ENCODE measurements at places on chromosomes 11 and 22. TPM values are rescaled to one million over a fixed set of nuclear protein-coding genes. Genes with fewer than 3 reads are reported as not detected.
A peak's percentile ranks its signal among the peaks of the same experiment; 100 is the strongest.

TPBGL gene
- total RNA-seq = not detected

DCHS1 gene
- 10.3 TPM for total RNA-seq

KCNQ1OT1 gene
- total RNA-seq = 5.0 TPM

WNT11 gene
- 2.4 TPM for total RNA-seq

APOL3 gene
- total RNA-seq = 8.7 TPM

KRTAP5-8 gene
- 3.2 TPM for total RNA-seq

AGBL2 gene
- total RNA-seq = 3.3 TPM

DNA sequence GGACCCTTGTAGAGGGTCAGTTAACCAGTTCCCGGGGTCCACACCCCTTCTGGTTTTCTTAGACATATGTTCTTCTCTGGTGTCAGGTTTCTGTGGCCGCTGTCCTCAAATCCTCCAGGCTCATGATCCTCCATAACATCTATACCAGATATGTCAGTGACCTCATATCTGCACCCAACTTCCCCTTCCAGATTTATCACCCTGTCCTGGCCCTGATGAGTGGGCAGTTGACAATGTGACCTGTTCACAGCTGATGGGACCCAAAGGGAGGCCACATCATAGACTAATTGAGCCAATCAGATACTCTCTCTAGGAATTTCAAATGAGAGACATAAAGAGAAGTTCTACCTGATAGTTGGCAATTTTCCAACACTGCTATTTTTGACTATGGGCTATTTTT lies 5.1 kb downstream of the DKK3 start:
- no peak overlapping the region for H3K27ac ChIP-seq
- no peak overlapping the region for H3K4me3 ChIP-seq
- no peaks in the 10 kb centered on the region for H3K36me3 ChIP-seq
- peaks cover 4% of the 10 kb centered on the region for H3K4me1 ChIP-seq
- DNase-seq = no peak
- H3K27me3 ChIP-seq = peaks cover 37% of the 10 kb centered on the region

GRCh38 chr11:78248903-78249302 lies 60.2 kb downstream of the USP35 start:
- H3K4me3 ChIP-seq = no peak overlapping the region
- no peak overlapping the region for H3K27ac ChIP-seq
- H3K36me3 ChIP-seq = peaks cover 9% of the 10 kb centered on the region
- no peak for DNase-seq

- H3K27ac ChIP-seq = no peak overlapping the region
- peaks cover 39% of the 10 kb centered on the region for H3K27me3 ChIP-seq
- H3K4me3 ChIP-seq = no peak overlapping the region
- no peak for DNase-seq
These were observed 6.4 kb upstream of the RFPL1 start for GRCh38 chr22:29431986-29432385.

GRCh38 chr22:42286205-42286604 lies 15.8 kb upstream of the TCF20 start:
- peaks cover 20% of the 10 kb centered on the region for H3K27me3 ChIP-seq
- no peak overlapping the region for H3K4me3 ChIP-seq
- H3K27ac ChIP-seq = no peak overlapping the region
- peaks cover 23% of the 10 kb centered on the region for H3K4me1 ChIP-seq

- H3K27me3 ChIP-seq = no peaks in the 10 kb centered on the region
- no peak overlapping the region for H3K4me3 ChIP-seq
- no peak overlapping the region for H3K27ac ChIP-seq
- H3K36me3 ChIP-seq = no peaks in the 10 kb centered on the region
- DNase-seq = no peak
These were observed 163.3 kb downstream of the CRYBB2 start for GRCh38 chr22:25382762-25383161.

DNA sequence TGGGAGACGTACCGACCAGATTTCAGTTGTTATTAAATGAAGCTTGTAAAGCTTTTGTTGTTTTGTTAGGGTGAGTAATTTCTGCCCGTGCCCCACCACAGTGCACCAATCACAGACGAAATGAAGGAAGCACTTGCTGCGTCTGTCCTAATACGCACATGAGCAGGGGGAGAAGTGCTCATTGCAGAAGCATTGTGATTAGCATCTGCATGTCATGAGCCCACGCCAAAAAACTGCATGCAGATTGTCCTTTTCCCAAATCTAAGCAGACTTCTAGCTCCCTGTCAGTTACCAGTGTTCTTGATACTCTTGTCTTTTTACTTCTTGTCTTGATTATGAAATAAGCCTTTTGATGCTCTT lies 15.5 kb downstream of the RBX1 start:
- DNase-seq = no peak
- no peaks in the 10 kb centered on the region for H3K27me3 ChIP-seq
- H3K27ac ChIP-seq = no peak overlapping the region
- no peaks in the 10 kb centered on the region for H3K4me1 ChIP-seq

DNA sequence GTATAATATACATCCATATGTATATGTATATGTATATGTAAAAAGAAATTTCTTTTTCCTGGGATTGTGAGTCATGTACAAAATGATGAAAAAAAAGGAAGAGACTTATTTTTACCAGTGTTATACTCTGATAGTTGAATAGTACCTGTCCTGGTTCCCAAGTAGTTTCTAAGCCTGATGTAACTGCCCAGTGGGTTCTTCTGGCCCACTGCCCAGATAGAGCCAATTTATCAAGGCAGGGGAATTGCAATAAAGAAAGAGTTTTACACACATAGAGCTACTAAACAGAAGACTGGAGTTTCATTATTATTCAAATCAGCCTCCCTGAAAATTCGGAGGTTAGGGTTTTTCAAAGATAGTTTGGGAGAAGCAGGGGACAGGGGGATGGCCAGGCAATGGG lies 29.1 kb upstream of the NARS2 start:
- H3K4me3 ChIP-seq = no peak overlapping the region
- H3K27me3 ChIP-seq = peaks cover 12% of the 10 kb centered on the region
- H3K36me3 ChIP-seq = no peaks in the 10 kb centered on the region
- no peaks in the 10 kb centered on the region for H3K4me1 ChIP-seq
- H3K27ac ChIP-seq = no peak overlapping the region
- DNase-seq = no peak

- H3K4me3 ChIP-seq = no peak overlapping the region
- no peak overlapping the region for H3K27ac ChIP-seq
- DNase-seq = no peak
These were observed 73.3 kb downstream of the PRSS23 start for GRCh38 chr11:86873573-86874083.

- no peak overlapping the region for H3K4me3 ChIP-seq
- H3K4me1 ChIP-seq = no peaks in the 10 kb centered on the region
- no peaks in the 10 kb centered on the region for H3K36me3 ChIP-seq
- DNase-seq = no peak
- H3K27ac ChIP-seq = no peak overlapping the region
These were observed 32.2 kb downstream of the CSNK2A3 start for GRCh38 chr11:11320825-11321224.

- peaks cover 11% of the 10 kb centered on the region for H3K27me3 ChIP-seq
- no peak overlapping the region for H3K4me3 ChIP-seq
- DNase-seq = no peak
- no peak overlapping the region for H3K27ac ChIP-seq
- H3K4me1 ChIP-seq = peaks cover 4% of the 10 kb centered on the region
- no peaks in the 10 kb centered on the region for H3K36me3 ChIP-seq
These were observed 17.1 kb downstream of the IFT27 start for GRCh38 chr22:36758792-36759271.

DNA sequence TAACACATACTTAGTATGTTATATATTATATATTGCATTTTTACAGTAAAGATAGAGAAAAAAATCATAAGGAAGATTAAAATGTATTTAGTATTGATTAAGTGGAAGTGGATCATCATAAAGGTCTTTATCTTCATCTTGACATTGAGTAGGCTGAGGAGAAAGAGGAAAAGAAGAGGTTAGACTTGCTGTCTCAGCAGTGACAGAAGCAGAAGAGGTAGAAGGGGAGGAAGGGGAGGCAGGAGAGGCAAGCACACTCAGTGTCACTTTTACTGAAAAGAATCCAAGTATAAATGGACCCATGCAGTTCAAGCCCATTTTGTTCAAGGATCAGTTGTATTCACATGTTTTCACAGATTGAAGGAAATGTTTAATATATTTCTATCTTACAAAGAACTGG lies 69.7 kb downstream of the GAB2 start:
- no peak overlapping the region for H3K27ac ChIP-seq
- H3K36me3 ChIP-seq = no peaks in the 10 kb centered on the region
- H3K4me3 ChIP-seq = no peak overlapping the region
- H3K4me1 ChIP-seq = peaks cover 20% of the 10 kb centered on the region
- H3K27me3 ChIP-seq = no peaks in the 10 kb centered on the region

DNA sequence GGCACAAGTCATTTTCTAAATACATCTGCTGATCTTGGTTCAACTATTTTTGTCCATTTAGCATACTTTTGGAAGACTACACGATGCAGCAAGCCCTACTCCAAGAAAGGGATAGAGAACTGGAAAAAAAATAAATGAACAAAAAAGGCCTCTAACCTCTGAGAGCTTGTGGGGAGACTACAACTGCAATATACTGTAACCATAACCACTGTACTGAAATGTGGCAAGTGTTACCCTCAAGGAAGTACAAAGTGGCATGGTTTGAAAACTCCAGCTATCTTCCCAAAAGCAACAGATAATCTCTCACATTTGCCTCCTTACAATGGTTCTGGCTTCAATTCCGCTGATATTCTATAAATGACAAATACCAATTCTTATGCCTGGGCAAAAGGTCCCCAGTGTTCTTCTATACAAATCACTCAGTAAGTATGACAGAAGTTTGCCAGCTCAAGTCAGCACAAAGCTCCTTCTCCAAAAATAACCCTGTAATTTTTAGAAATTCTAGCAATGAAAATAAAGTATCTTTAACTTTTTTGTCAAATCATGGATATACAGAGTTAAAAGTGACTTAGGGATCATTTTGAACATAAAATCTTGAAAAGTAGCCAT lies 22.9 kb downstream of the AMBRA1 start:
- H3K4me1 ChIP-seq = no peaks in the 10 kb centered on the region
- DNase-seq = no peak
- H3K36me3 ChIP-seq = no peaks in the 10 kb centered on the region
- H3K27ac ChIP-seq = no peak overlapping the region
- H3K27me3 ChIP-seq = no peaks in the 10 kb centered on the region
- H3K4me3 ChIP-seq = no peak overlapping the region

- H3K4me1 ChIP-seq = no peaks in the 10 kb centered on the region
- no peak for DNase-seq
- no peak overlapping the region for H3K4me3 ChIP-seq
- H3K27ac ChIP-seq = no peak overlapping the region
- peaks cover 4% of the 10 kb centered on the region for H3K27me3 ChIP-seq
These were observed 7.1 kb upstream of the TMA7B start for GRCh38 chr22:39953101-39953500.

GRCh38 chr11:9525116-9525515 lies 48.4 kb upstream of the WEE1 start:
- DNase-seq = no peak
- peaks cover 10% of the 10 kb centered on the region for H3K36me3 ChIP-seq
- H3K27me3 ChIP-seq = no peaks in the 10 kb centered on the region
- H3K27ac ChIP-seq = no peak overlapping the region
- peaks cover 54% of the 10 kb centered on the region for H3K4me1 ChIP-seq

GRCh38 chr11:59196777-59197176 lies 15.9 kb downstream of the MPEG1 start:
- H3K27me3 ChIP-seq = no peaks in the 10 kb centered on the region
- H3K27ac ChIP-seq = no peak overlapping the region
- H3K36me3 ChIP-seq = peaks cover 14% of the 10 kb centered on the region
- H3K4me1 ChIP-seq = no peaks in the 10 kb centered on the region
- DNase-seq = no peak

- H3K4me1 ChIP-seq = no peaks in the 10 kb centered on the region
- no peaks in the 10 kb centered on the region for H3K36me3 ChIP-seq
- peaks cover 37% of the 10 kb centered on the region for H3K27me3 ChIP-seq
- no peak overlapping the region for H3K27ac ChIP-seq
These were observed 24.5 kb upstream of the CACNG2 start for GRCh38 chr22:36727927-36728488.

- H3K36me3 ChIP-seq = no peaks in the 10 kb centered on the region
- no peak for DNase-seq
- no peaks in the 10 kb centered on the region for H3K27me3 ChIP-seq
- H3K4me1 ChIP-seq = no peaks in the 10 kb centered on the region
- H3K27ac ChIP-seq = no peak overlapping the region
These were observed 18.1 kb downstream of the CECR2 start for GRCh38 chr22:17387356-17387755.

DNA sequence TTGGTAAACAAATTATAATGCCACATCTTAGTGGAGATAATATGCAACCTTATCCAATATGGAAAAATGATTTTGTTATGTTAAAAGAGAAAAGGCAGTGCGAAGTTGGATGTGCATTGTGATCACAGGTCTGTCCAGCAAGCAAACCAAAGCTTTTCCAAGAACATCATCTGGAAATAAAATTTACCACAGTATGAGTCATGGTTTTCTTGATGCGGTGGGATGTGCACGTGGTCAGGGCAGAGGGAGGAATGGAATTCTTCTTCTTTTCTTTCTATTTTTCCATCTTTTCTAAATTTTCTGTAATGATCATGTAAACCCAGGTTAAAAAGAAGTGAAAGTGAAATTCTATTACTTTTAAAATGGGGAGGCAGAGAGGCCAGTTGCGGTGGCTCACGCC lies 169.8 kb downstream of the C11orf91 start:
- H3K27ac ChIP-seq = no peak overlapping the region
- DNase-seq = no peak
- no peaks in the 10 kb centered on the region for H3K4me1 ChIP-seq
- no peaks in the 10 kb centered on the region for H3K36me3 ChIP-seq
- H3K4me3 ChIP-seq = no peak overlapping the region

DNA sequence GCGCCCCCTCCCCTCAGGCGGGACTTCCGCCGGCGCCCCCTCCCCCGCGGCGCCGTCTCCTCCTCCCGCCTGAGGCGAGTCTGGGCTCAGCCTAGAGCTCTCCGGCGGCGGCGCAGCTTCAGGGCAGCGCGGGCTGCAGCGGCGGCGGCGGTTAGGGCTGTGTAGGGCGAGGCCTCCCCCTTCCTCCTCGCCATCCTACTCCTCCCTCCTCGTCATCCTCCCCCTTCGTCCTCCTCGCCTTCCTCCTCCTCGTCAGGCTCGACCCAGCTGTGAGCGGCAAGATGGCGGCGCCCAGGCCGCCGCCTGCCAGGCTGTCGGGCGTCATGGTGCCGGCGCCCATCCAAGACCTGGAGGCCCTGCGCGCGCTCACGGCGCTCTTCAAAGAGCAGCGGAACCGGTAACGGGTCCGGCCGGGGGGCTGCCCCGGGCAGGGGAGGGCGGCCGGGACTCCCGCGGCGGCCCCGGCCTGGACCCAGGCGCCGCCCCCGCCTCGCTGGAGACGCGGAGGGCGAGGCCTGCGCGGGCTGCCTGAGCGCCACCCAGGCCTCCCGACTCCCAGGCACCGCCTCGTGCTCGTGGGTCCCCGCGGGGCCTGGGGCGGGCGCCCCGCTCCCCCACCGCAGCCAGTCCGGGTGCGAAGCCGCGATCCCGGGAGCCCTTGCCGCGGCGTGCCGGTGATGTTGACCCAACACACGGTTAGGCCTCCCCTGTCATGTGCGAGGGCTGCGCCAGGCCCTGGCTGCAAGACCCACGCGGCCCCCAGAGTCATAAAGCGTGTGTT lies at the start of gene ATXN10:
Gene ATXN10 (plus strand): TSS at position 52 of the 781 bp plus-strand sequence. CDS start 230 bp downstream, at position 282.
- peak within 1 kb of the TSS; percentile 89 for H3K27ac ChIP-seq
- no peaks in the 10 kb centered on the region for H3K27me3 ChIP-seq
- peak within 1 kb of the TSS; percentile 66 for H3K4me3 ChIP-seq
- DNase-seq = peak; percentile 56

GRCh38 chr22:29798318-29798717 lies 31.1 kb downstream of the UQCR10 start:
- H3K4me1 ChIP-seq = no peaks in the 10 kb centered on the region
- peaks cover 33% of the 10 kb centered on the region for H3K36me3 ChIP-seq

GRCh38 chr22:18033204-18033998 lies 9.0 kb upstream of the MICAL3 start:
- H3K4me3 ChIP-seq = no peak overlapping the region
- no peaks in the 10 kb centered on the region for H3K36me3 ChIP-seq
- H3K27me3 ChIP-seq = no peaks in the 10 kb centered on the region
- peak overlapping the region; percentile 61 for H3K27ac ChIP-seq

- no peaks in the 10 kb centered on the region for H3K27me3 ChIP-seq
- DNase-seq = no peak
- H3K36me3 ChIP-seq = no peaks in the 10 kb centered on the region
- H3K27ac ChIP-seq = no peak overlapping the region
These were observed 238.8 kb downstream of the TBC1D22A start for GRCh38 chr22:47001288-47001687.
